MCF 10A (cell line): ENCODE measurements at places on chromosomes 16 and 17.

DNA sequence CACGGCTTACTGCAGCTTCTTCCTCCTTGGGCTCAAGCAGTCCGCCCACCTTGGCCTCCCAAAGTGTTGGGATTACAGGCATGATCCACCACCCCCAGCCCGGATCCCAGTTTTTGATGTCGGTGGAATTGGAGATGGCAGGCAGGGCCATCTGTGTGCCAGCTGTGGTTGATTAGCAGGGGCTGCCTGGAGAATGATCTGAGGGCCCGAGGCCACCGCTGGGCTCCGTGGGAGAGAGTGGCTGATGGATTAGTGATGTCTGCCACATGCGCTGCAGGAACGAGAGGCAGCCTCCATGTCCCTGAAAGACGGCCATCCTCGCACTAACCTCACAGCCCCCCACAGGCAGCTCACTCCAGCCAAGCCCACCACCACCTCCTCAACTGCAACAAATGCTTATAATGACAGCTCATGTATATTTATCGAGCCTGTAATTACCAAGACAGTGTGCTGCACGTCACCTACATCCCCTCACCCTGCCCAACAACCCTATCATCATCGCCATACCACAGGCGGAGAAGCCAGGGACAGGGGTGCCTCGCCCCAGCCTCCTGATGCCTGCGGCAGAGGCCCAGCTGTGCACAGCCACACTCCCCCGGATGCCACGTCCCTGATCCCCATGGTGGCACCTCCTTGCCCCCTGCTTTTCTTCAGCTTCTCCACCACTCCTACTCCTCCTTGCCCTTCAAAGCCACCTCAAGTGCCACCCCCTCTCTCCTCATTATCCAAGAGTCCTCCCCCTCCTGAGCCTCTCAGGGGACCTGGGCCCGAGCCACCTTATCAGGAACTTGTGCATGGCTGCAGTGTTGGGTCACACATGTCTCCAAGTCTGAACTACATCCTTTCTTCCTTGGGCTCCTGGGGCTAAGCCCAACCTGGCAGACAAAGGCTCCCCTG, 33.2 kb downstream of the ACTG1 start:
- no peak for DNase-seq

GRCh38 chr16:53545433-53545832, 42.4 kb upstream of the AKTIP start:
- no peak for DNase-seq

- no peak for DNase-seq
Measured at GRCh38 chr16:87150262-87150661, 166.9 kb downstream of the C16orf95 start.

DNA sequence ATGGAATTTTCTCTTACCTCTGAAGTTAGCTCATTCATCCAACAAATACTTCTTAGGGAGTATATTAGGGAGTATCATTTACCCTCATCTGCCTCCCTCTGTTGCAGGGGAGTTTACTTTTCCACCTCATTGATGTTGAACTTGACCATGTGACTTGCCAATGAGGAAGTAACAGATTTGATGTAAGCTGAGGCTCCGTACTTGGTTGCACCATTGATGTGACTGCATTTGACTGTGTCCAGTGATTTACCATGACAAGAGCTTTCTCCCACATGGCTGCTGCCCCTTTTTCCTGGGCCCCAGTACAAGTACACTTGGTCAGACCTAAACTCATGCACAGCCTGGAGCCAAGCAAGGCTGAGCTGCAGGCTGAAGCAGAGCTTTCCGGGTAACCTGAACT, 81.6 kb upstream of the HS3ST2 start:
- no peak for DNase-seq
